Stimulated activated CD8-positive, alpha-beta memory T cell treated with anti-CD3 and anti-CD28 coated beads, Interleukin-2, amount 100 ng/mL, for 48 hours (primary cell): ENCODE measurements at places on chromosomes 12 and 14.
A peak's percentile ranks its signal among the peaks of the same experiment; 100 is the strongest.

- no peak for DNase-seq
Measured at GRCh38 chr14:29220566-29220965, 454.0 kb downstream of the FOXG1 start.

DNA sequence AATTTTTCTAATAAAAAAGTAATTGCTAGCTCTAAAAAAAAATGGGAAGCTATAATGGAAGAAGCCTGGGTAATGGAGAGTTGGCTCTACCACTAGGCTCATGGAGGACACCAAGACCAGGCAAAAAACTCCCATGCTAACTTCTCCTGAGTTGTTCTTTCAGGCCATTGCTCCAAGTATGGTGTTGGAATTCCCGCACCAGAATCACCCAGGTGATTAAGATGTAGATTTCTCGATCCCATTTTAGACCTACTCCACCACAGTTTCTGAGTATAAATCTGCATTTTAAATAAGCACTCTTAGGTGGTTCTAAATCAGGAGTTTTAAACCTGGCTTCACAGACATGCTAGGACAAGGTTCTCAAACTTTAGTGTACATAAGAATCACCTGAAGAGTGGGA lies 221.0 kb downstream of the EMP1 start:
- DNase-seq, result no peak

DNA sequence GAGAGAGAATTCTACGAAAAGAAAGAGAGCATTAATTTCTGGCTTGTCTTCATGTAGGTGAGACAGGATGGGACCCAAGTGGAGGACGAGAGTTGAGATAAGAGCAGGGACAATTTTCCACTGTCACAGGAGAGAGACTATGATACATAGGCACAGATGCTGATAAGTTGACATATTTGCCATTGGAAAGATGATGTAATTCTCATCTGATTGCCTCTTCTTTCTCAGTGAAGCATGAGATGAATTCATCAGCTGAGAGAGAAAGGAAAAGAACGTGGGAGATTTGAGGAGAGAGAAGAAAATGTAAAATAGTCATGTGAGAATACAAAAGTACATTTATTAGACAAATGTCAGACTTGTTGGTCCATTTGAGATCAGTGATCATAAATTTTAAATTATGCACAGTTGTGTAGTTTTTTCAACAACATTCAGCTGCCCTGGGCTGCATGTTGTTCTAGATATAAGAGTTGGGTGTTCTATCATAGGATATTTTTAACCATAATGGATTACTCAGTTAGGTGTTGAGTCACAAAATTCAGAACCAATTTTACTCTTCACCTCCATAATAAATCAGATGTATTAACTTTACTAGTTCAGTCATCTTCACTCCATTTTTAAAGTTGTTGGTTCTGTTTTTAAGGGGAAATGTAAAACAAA lies 222.9 kb downstream of the DPY19L2 start:
- no peak for DNase-seq

DNA sequence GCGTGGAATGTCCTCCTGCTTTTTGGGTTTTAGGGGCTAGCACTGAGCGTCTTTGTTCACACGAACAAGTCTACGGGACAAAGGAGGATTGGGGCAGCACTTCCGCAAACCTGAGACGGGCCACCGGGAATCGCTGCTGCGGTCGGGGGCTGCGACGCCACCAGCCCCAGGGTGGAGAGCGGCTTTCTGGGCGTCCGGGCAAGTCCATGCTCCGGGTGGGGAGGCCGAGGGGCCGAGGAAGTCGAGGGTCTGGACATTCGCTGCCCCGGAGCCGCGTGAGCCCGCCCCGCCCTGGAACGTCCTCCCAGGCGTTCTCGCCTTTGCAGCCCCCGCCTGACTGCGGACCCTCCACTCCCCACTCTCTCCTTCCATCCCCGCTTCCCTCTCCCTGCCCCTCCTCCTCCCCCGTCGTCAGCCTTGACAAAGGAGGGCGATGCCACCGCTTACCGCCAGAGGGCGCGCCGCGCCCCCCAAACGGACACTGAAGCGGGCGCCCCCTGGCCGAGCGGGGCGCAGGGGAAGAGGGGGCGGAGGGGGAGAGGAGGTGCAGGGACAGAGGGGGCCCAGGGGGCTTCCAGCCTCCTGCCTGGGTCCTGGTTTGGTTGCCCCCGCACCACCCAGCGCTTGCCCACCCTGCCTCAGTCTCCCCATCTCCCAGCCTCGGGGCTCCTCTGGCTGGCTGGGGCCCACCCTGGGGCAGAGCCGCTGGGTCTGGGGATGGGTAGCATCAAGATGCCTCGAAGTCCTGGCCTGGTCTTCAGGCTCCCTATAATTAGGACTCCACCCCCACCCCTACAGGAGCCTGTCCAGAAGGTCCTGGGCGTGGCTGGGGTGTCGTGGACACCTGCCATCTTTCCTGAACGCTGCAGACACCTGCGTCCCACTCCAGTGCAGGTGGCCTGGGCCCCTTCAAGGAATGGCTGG lies 39.1 kb upstream of the INF2 start:
- peak; percentile 67 for DNase-seq

DNA sequence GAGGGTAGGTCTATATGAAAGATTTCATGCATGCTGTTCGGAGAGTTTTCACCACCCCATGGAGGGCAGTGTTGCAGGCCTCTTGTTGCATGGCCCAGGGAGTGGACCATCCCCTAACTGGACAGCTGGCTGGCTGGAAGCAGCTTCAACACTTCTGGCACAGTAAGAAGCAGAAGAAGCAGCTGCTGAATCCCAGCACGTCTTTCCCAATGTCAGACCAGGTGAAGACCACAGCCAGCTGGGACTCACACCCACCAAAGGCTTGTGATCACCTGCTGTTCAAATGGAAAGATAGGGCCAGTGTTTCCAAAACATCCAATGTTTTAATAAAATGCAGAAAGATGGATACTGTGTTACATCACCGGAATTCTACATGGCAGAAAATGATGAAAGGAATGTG lies 1423.6 kb downstream of the AACS start:
- no peak for DNase-seq

DNA sequence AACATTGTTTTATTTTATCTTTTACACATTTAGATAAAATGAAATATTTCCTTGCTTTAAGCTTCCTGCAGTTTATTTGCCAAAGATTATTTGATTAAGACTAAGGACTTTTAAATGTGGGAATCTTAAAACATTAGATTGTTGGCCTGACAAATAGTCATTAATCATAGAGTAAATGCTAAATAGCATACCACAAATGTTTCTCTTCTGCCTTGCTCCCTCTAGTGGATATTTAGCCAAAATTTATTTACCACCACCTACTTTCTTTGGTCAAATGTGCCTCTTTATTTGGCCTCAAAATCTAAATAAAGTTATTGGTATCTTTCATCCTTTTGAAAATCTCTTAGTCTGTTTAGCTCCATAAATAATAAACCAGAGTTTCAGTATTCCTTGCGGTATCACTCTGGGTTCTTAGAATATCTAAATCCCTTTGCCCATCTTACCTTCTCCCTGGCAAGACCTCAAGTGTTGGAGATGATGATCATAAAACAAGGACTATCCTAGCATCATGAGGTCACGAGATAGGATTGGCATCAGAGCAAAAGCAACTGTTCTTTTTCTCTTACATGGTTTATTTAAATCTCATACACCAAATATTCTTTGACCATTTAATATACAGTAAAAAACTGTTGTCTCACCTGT lies 150.6 kb upstream of the AEBP2 start:
- no peak for DNase-seq

DNA sequence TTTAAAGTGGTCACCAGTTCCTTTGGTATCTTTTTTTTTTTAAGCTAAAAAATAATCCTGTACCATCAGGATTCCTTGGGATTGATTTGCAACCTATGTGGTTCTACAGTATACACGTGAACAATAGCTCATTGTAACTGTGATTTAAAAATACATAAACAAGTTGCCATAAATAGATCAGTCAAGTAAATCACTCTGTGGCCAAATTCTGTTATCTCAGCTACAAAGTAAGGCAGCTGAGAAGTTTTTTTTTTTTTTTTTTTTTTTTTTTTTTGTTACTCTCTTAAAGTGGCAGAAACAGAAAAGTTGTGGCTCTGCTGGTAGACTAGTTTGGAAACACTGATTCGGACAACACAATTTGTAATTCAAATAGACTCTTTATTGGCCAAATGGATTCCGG lies 104.5 kb downstream of the PRICKLE1 start:
- DNase-seq, result no peak

DNA sequence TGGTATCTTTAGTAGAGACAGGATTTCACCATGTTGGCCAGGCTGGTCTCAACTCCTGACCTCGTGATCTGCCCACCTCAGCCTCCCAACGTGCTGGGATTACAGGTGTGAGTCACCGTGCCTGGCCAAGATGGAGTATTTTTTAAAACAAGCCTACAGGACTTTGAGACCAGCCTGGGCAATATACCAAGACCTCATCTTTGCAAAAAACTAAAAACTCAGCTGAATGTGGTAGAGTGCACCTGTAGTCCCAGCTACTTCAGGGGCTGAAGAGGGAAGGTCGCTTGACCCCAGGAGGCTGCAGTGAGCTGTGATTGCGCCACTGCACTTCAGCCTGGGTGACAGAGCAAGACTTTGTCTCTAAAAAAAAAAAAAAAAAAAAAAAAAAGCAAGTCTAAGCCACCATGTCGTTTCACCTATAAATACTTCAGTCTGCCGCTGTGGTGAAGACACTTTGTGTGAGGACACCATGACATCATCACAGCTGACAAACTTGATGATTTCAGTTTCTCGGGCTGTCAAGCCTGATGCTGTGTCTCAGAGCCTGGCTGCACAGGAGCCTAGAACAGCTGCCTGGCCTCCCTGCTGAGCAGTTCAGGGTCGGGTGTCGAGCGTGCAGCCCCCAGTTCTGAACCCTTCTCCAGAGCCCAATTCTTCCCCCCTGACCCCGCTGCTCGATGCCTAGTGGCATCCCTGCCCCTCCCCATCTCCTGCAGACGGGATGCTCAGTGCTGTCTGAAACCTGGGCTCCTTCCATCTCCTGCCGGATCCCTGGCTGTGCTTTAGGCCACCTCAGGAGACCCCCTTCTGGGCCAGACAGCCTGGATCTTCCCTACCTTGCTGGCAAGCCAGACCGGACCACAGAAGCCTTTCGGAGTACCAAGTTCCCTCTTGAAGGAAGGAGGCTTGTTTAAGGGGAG lies 119.2 kb upstream of the EVL start:
- no peak for DNase-seq

DNA sequence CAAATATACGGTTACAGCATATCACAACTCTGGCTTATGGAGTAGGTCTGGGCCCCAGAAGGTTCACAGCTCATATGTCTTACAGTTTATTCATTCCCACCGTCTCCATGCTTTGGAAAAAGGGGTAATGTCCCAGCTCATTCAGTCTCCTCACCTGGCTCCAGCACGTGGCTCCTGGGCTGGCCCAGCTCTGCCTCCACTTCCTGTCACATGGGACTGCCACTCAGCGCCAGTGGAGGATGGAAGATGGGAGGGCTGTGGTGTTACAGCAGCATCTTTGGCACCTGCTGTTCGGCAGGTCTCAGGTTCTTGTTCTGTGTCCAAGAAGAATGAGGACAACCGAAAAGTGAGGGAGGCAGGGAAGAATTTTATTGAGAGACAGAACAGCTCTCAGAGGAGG lies 216.3 kb upstream of the ATXN7L3B start:
- DNase-seq, result no peak

- DNase-seq, result no peak
Measured at GRCh38 chr14:99137913-99138571, 134.0 kb downstream of the BCL11B start.

DNA sequence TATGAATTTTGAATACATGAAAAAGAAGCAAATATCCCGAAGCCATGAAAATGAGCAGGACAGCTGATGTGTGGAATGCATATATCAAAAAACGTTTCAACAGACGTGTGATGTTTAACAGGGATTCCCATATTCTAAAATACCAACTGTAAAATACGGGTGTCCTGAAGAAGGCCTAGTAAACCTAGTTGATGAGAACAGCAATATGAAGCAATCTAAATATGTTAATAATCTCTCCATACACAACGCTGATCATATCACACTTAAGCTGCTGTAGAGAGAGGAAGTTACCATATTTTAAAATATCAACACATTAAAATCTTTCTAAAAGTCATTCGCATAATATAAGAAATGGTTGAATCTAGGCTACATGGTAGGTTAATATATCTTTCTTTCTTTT lies 317.5 kb downstream of the PPFIA2 start:
- DNase-seq, result no peak
